ENCODE measurements at places on chromosomes 11 and 22.

DNA sequence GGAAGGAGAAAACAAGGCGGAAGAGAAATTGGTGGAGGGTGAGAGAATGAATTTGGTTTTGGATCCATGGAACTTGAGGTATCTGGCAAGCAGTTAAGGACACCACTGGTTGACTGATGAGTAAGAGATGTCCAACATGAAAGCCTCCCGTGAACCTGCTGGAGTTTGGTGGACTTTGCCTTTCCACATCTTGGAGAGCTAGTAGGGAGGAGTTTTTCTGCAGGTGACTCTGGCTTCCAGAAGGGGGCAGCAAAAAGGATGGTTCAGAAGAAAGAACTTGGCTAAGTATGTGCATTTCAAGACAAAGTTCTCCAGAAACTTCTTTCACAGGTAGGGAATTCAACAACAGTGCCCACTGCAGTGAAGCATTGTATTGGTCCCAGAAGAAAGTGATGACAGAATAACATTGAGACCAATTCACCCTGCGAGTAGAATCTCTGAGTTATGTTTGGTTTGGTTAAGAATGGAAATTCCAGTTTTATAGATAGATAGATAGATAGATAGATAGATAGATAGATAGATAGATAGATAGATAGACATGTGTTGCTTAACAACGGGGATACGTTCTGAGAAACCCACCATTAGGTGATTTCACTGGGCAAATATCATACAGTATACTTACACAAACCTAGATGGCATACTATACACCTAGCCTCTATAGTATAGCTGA is 28.5 kb downstream of the DCDC1 start:
- no peak for DNase-seq

DNA sequence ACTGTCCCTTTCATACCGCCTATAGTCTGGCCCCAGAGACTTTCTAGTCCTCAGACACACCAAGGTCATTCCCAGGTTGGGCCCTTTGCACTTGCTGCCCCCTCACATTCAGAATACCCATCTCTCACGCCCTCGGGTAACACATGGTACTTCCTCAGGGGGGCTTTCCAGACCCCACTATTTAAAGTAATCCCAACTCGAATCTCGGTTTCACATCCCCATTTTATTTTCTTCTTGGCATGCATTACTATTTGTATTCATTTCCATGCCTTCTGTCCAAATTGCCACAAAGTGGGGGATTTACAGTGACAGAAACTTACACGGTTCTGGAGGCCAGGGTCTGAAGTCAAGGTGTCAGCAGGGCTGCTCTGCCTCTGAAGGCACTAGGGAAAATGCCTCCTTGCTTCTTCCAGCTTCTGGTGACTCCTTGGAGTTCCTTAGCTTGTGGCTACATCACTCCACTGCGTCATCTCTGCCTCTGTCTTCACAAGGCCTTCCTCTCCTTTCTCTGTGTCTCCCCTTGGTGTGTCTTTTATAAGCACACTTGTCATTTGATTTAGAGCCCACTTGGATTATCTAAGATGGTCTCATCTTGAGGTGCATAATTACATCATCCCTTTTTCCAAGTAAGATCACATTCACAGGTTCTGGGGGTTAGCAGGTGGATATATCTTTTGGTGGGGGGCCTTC is 15.1 kb downstream of the RCN1 start:
- no peak for DNase-seq

- no peak for DNase-seq
Observed at GRCh38 chr11:31818425-31818755, 7.3 kb upstream of the PAX6 start.

GRCh38 chr11:44892843-44893242 is 57.8 kb downstream of the TP53I11 start:
- no peak for DNase-seq

DNA sequence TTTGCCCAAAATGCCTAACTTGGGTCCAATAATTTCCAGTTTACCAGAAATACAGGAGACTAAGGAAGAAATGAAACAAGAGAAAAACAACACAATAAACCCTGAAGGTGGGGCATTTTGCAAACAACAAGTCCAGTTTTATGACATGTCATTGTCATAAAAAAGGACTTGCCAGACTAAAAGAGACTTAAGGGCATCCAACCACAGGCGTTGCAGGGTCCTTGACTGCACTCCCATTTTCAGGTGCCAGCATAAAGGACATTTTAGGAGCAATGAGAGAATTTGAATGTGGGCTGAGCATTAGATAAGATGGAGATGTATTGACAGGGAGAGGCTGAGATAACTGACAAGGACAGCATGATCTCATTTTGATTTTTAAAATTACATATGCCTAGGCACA is 28.1 kb upstream of the DAGLA start:
- no peak for DNase-seq

GRCh38 chr11:77470504-77470903 is 3.4 kb downstream of the PAK1 start:
- DNase-seq: no peak

DNA sequence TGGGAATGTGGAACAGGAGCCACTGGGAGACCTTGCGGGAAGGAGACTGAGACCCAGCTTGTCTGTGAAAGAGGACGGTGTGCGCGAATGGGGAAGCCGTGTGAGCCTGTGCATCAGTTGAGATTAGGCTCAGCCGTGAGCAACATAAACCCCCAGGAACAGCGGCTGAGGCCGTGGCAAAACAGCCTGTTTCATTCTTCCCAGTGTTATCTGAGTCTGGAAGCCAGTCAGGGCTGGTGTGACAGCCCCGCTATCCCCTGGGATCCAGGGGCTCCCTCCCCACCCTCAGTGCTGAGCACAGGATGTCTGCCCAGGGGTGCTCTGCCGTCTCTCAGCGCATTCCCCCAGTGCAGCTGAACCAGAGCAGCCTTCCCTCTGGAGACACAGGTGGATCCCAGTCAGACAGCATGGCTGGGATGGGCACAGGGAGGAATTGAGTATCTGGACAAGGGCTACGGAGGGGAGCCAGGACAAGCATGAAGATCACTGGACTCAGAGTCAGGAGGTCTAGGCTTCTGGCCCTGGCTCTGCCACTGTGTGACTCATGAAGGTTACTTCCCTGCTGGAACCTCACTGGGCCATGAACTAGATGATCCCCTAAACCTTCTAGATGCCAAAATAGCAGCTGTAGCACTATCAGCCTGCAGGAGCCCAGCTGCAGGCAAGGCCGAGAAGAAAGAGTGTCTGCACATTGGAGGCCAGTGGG is 8.6 kb downstream of the OAF start:
- no peak for DNase-seq

GRCh38 chr22:24437741-24438328 is 10.4 kb downstream of the ADORA2A start:
- no peak for DNase-seq
